ENCODE measurements at places on chromosomes 4 and X. TPM values are rescaled to one million over a fixed set of nuclear protein-coding genes. Genes with fewer than 3 reads are reported as not detected.
A peak's percentile ranks its signal among the peaks of the same experiment; 100 is the strongest.

DNA sequence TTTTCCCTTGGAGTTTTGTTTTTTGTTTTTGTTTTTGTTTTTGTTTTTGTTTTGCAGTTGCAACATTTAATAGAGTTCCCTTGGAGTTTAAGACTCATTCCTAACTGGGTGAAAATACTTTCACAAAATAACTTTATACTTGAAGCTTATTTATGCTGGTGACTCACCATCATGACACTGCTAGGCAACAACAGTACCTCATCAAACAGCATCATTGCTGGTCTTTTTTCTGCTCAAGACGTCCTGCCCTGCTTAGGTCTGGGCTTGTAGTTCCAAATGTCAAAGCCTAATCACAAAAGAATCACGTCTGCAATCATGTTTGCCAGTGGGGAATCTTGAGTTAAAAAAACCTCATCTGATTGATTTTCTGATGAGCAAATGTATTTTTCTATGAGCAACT lies 105.7 kb upstream of the PRPS2 start:
- DNase-seq = no peak

DNA sequence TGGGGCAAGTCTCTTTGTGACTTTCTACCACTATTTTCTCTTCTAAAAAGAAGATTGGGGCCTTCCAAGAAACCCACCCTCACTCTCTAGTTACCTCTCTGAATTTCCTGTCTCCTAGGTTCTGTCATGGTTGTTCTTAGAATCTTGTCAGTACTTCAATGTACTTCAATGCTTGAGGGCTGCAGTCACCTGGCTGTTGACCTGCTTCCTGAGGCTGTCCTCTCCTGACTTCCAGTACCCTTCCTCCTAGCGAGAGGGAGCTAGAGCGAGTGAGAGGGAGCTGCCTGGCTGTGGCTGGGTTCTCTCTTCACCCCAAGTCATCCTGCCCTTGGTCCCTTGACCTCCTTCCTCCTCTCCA lies 17.7 kb downstream of the CD99L2 start:
- no peak for DNase-seq

GRCh38 chr4:156201050-156201449 lies 247.4 kb upstream of the CTSO start:
- DNase-seq = no peak

DNA sequence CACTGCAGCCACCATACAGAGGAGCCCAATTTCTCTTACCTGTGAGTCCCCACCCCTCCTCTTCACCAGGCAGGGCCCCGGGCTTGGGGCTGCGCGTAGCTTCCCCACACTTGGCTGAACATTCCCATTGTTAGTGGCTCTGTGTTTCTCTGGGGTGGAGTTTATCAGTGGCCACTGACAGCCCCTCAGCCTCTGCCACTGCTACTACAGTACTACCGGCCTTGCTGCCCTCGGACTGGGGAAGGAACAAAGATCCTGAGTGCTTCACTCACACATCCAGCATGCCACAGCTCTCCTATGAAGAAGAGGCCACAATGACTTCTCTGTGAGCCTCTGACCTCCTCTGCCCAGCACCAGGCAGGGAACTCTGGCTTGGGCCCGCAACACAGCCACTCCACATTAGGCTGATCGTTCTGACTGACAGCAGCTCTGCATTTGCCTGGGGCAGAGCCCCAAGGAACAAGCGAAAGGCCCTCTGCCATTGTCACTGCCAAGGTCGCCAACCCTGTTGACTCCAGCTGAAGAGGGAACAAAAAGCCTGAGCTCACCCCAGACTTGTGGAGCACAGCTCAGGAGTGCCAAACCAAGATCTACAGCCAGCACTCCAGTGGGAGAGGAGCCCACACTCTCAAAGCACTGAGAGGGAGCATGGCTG lies 24.0 kb downstream of the ABCB7 start:
- no peak for DNase-seq

DNA sequence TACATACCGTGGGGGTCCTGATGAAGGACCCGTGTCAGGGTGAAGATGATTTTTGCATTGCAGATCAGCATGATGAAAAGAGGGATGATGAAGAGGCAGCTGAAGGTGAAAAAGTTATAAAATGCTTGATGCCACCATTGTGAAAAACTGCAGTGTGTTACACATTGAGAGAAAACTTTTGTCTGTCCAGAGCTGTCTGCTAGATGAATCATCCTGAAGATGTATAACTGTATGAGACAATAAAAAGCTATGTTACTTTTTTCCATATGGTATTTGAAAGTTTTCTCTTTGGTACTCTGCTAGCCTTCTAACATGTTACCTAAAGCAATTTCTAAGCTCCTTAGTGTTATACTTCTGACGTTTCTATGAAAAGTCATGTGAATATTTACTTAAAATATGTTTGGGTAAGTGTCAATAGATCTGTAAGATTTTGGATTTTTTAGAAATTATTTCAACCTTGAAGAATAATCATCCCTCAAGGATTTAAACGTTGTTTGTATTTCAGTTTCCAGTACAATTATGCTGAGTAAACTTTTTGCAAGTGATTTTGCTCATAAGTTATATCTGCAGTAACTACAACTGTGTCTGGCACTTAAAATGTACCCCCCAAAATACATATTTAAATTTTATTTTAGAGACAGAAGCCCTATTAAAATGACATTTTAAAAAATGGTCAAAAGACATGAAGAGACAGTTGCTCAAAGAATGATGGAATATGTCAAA lies 9.5 kb downstream of the GNRHR start:
- no peak for DNase-seq

GRCh38 chrX:63708801-63709200 lies 76.2 kb downstream of the ARHGEF9 start:
- no peak for DNase-seq

GRCh38 chr4:133641191-133641590 lies 492.1 kb downstream of the PCDH10 start:
- DNase-seq = no peak

- DNase-seq = peak; percentile 56
Observed at GRCh38 chr4:52750819-52751486, at the start of gene ERVMER34-1. Gene ERVMER34-1, minus strand, starts transcription at chr4:52751425. Its CDS starts 5,905 bp downstream, at chr4:52745520.

DNA sequence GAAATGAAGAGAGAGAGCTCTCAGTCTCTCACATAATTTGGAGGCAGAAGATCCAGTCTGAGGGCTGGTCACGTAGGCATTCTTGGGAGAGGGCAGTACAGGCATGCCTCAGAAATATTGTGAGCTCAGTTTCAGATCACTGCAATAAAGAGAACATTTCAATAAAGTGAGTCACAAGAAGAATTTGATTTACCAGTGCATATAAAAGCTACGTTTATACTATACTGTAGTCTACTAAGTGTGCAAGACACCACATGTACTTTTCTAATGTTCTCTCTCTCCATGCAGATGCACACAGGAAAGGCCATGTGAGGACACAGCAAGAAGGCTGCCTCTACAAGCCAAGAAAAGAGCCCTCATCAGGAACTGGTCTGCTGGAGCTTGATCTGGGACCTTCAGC lies 583.5 kb upstream of the FAT1 start:
- DNase-seq = no peak

- no peak for DNase-seq
Observed at GRCh38 chr4:71732706-71733105, 51.2 kb downstream of the GC start.

GRCh38 chrX:57565198-57565597 lies 26.6 kb upstream of the ZXDB start:
- no peak for DNase-seq

- DNase-seq = peak; percentile 29
Observed at GRCh38 chr4:144647095-144647561, 1.2 kb downstream of the HHIP start.

- peak; percentile 22 for DNase-seq
Observed at GRCh38 chrX:50996930-50997329, 86.4 kb downstream of the BMP15 start.

DNA sequence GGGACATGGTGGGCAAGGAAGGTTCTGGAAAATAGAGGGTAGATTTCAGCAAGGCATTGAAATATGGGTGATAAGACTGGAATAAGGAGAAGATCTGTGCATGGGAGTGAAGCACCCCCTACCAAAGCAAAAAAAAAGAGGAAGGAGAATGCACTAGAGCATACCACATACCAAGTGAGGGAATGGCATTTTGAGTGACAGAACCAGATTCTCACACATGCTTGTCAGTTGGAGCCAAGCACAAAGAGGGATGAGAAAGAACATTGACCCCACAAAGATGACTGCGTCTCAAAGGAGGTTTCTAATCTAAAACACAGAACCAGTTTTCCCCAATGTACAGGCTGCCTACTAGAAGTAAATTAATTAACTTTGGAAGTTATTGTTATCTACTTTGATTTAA lies 140.3 kb upstream of the SMAD1 start:
- no peak for DNase-seq

GRCh38 chr4:15400981-15401671 lies 26.7 kb upstream of the C1QTNF7 start:
- DNase-seq = no peak

GRCh38 chr4:187467224-187467623 lies 528.3 kb upstream of the ZFP42 start:
- no peak for DNase-seq

DNA sequence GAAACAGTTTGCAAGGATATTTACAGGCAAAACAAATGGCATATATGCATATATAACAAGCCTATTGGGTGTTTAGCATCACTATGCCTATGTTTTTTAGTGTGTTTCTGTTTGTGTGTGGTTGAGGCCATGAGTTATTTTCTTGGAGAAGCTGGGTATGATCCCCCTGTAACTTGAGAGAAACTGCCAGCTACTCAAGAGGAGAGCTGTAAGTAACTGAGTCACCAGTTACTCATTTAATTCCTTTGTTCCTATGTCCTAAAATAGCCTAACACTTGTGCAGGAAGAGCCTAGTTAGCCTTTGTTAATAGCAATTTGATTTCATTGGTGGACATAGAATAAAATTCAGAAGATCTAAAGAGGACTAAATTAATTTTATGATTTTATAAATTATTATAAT lies 79.1 kb downstream of the PWWP3B start:
- DNase-seq = no peak

DNA sequence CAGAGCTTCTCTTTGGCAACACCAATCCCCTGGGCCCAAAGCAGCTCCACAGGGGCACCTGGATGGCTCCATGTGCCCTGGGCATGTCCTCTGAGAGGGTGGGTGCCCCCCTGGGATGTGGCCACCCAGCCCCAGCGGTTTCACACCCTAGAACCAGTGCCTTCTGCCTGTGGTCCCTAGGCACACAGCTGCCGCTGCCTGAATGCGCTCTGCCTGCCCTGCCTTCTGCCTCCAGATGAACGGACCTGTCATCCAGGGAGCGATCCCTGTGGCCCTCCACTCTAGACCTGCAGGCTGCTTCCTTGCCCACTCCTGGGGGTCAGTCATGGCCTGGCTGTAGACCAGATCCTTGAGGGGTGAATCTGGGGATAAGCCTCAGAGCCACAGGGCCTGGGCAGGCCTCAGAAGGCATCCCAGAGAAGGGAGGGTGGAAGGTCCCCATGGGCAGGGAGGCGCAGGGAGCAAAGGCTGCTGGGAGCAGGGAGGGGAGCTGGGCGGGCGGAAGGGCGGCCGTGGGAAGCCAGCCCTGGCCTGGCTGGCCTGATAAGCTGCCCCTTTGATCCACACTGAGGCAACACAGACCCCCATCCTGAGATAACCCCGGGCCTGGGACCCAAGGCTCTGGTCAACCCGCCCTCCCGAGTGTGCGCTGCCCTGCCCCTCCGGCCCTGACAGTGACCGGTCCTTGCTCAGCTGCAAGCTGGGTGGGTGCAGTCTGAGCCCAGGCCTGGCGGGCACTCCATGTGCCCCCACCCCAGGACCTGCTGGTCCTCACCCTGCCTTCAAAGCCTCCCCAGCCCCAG lies 8.1 kb upstream of the FGFR3 start:
- DNase-seq = no peak

DNA sequence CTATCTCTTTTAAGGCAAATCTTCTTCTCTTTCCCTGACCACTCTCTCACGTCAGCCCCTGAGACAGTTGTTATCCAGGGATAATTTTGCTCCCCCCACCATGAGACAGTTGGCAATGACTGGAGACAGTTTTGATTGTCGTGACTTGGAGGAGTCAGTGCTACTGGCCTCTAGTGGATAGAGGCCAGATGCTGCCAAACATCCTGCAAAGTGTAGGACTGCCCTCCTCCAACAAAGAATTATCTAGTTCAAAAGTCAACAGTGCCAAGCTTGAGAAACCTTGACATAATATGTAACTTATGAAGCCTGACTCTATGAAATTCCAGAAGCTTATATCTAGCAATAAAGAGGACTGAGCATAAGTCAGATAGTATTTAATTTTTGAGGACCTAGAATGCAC lies 502.1 kb upstream of the IGFBP7 start:
- DNase-seq = no peak

DNA sequence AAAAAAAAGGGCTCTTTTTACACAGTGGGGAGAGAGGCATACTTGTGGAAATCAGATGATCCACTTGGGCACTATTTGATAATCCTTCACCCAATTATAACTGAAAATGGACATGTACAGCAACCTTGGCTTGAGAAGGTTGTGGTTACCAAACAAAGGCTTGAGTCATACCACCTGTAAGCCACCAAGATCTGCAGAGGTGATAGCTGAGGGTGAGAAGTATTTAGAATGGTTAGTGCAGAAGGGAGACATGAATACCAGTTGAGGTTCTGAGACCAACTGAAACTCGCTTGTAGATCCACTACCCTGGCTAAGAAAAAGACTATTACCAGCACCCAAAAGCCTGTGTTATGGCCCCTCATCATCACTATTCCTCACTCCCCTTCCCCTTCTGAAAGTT lies 614.0 kb downstream of the STIM2 start:
- no peak for DNase-seq

GRCh38 chr4:166594326-166594946 lies 639.9 kb downstream of the SPOCK3 start:
- DNase-seq = peak; percentile 70

GRCh38 chr4:26753187-26753586 lies 107.5 kb upstream of the STIM2 start:
- no peak for DNase-seq

DNA sequence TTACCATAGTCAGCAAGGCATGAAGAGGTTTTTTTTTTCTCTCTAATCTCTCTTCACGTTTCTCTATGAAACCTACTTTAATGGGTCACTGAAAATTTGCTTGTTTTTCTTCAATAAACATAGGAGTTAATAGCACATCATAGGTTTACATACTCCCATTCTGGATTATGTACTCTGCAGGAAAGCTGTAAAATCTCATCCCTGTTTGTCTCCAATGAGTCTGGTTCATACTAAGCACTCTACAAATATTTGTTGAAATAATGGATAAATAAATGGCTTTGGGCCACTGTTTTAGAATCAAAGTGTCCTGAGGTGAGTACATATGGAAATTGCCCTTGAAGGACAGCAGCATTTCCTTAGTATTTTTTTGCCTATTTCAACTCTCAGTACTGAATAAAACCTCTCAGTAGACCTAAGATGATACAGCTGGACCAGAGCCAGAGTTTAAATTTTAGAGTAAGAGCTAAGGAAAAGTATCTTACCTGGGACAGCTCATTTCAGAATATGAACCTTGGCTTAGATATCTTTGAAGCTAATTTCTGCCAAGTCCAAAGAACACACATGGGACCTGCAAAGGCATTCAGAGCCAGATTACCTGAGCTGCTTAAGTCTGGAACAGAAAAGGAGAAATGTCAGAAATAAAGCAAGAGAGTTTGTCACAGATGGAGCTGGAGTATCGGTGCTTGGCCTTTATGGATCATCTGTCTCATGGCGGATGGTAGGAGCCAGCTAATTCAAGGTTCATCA lies 34.4 kb downstream of the PF4 start:
- DNase-seq = no peak

Gene GUCY1A1
- total RNA-seq = 0.20 TPM

Gene AR
- total RNA-seq = 8.5 TPM

Gene SMR3B
- total RNA-seq = not detected

Gene PIR
- total RNA-seq = 17.1 TPM

Gene CTAG1B
- total RNA-seq = not detected

Gene BANK1
- 0.68 TPM for total RNA-seq

Gene NEUROG2
- 0.09 TPM for total RNA-seq

Gene ENPEP
- total RNA-seq = 0.39 TPM

Gene CFAP299
- total RNA-seq = not detected

Gene GLRA3
- total RNA-seq = 0.11 TPM

Gene PDGFC
- total RNA-seq = 3.5 TPM

Gene UGT2B15
- 0.25 TPM for total RNA-seq

Gene RBMXL3
- total RNA-seq = not detected
